NCI-H1436 treated with DMSO at 0.1 percent for 48 hours (cell line): ENCODE measurements at places on chromosomes 2 and 18.

DNA sequence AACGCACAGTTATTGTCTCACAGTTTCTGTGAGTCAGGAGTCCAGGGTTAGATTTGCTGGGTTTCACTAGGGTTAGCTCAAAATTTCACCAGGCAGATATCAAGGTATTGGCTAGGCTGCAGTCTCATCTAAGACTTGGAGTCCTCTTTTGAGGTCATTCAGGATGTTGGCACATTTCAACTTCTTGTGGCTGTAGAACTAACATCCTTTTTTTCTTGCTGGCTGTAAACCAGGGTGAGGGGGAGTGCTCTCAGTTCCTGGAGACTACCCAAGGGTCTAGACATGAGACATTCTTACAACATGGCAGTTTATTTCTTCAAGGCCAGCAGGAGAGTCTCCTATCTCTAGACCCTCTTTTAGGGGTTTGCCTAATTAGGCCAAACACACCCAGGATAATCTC, 12.8 kb upstream of the CAVIN2 start:
- DNase-seq, result no peak

DNA sequence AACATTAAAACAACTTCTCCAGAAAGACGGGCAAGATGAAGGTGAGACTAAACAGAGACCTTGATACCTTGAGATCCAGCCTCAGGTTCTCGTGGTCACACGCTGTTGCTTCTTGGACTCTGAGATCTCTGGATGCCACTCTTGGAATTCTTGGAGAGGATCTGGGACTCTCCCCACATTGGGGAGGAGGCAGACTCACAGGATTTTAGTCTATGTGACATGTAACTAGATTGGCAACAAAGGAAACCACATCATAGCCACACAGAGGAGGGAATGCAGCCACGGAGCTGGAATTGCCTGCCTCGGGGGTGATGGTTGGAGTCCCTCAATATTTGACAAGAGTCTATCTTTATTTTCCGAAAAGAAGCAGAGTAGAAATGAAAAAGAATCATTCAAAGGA, 78.8 kb upstream of the IGFBP5 start:
- no peak for DNase-seq

DNA sequence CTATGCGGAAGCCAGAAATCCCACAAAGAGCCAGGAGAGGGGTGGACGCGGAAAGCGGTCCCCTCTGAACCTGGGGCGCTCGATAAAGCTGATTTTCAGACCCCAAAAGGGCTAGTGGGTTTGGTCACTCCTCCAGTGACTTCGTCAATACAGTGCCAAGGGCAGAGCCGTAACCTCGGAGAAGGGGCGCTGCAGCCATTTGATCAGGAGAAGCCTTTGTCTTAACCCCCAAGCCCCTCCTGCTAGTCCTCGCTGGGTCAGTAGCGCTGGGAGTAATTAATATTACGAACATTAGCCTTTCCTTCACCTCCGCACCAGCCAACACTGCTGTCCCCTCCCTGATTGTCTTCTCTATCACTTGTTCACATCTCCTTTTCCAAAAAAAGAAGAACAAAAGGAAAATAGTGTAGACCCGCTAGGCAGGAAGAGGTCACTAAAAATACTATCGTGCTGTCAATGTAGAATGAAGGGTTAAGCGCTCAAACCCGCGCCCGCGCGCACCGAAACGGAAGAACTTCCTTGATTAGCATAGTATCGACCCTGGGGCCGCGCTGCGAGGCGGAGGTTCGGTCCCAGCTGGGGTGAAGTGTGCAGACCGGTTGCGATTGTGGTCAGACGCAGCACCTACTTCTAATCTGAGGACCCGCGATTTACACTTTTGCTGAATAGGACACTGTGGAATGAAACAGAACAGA, 63.2 kb upstream of the MAPRE2 start:
- no peak for DNase-seq

DNA sequence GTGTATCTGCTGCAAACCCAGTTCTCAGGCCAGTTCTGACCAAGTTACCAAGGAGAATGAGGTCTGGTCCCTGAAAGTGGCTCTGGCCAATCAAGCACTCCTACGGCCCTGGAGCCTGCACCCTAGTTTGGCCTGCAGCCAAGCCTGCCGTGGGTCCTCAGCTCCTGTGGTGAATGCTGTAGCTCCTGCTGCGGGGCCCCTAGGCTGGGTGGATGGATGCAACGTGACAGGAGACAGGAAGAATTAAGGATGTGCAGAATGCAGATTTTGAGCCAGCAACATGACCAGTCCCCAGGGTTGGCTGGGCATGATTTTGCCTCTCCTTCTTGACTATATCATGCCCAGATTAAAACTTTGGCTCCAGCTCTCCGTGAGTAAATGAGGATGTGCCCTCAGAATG, 97.2 kb downstream of the SMAD7 start:
- no peak for DNase-seq

DNA sequence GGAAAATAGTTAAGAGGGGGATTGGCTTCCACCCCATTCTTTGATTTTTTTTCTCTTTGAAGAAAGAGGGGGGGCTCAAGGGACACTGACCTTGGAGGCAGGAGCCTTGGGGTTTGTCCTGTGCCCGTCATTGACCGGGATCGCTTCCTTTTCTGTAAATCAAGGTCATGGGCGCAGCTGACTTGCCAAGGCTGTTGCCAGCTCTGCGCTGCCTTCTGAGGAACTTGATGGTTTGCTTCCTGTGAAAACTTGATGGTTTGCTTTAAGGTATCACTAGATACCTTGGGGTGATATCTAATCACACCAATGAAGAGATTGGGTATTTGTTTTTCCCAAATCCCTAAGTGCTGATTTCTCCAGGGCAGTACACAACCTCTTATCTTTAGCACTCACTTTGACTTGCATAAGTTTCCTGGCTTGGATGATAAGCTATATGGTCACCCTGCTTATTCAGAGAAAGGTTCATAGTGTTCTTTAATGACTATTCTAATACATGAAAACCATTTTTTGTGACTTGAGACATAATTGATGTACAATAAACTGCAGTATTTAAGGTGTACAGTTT, 56.0 kb downstream of the DGKD start:
- no peak for DNase-seq

DNA sequence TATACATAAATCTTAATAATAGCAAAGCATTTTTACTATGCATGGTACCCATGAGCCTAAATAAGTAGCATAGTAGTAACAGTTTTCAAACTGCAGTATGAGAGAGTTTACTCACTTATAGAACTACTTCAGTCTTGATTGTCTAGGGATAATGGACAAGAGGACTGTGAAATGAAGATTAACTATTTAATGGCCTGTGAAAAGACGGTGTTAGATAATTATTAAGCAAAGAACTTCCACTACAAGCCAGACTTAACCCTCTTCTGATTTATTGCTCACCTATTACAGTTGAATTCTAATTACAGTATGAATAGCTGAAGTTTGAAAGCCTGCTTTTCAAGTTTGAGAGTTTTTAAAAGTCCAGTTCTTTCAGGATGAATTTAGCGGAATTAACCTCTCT, 18.9 kb downstream of the PIK3C3 start:
- DNase-seq, result no peak

DNA sequence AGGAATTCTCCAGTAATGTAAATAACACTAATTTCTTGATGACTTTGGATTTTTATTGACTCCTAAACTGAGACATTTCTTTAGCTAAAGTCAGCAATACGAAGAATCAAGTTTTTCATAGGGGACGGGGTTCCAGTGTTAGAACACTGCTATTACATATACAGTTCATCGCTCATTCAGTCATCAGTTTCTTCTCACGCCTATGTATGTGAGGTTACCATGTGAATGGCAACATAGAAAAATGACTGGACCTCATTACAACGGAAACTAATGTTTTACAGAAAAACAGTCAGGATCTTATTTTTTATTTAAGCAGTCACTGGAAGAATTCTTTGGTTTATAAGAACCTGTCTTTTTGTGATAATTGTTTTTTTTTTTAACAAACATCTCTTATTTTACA, 56.4 kb downstream of the THADA start:
- DNase-seq, result no peak

DNA sequence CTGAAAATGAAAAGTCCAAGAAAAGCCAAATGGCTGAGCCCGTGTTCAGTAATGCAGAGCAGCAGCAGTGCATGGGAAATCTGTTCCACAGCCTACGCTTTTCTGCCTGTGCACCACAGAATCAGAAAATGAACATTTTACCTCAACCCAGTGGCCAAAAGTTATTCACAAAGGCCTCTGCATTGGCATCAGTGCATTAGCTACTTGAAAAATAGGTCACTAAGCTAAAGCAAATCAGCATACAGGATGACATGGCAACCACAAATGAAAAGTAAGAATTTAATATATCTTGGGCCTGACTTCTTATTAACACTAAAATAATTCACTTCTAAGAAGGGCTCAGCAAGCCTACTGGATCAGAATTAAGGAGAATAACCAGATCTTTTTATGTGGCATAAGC, 1145.3 kb upstream of the CHAC2 start:
- no peak for DNase-seq

GRCh38 chr2:54308186-54308585, 52.2 kb upstream of the TSPYL6 start:
- no peak for DNase-seq

GRCh38 chr2:112821142-112821541, 15.4 kb downstream of the IL1B start:
- no peak for DNase-seq

DNA sequence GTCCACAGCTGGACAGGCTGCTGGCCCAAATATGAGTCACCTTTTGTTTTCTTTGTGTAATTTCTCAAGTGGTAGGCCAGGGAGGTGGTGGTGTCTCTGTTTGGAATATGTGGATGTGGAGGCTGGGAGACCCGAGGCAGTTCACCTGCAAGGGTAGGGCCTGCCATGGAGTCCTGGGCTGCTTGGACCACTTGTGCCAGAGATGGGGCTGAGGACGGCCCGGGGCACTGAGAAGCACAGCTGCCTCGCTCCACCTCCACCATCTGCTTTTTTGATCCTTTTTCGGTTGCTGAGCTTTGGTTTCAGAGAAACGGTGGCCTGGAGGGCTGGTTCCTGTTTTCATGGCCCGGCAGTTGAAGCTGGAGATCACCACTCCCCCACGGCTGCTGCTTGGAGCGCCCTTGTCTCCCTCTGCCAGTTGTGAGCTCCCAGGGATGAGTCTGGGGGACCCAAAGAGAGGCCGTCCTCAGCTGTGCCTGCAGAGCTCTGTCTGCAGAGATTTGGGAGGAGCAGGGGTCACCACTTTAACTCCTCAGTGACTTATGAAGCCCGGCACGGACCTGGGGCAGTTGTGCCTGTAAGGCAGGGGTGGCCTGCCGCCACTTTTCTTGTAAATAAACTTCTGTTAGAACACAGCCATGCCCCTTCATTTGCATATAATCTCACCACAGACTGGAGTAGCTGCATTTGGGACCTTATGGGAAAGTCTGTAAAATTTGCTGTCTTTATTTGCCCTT, 67.6 kb upstream of the MCFD2 start:
- DNase-seq, result no peak

GRCh38 chr2:109225170-109225782, 96.3 kb downstream of the SH3RF3 start:
- DNase-seq, result no peak

DNA sequence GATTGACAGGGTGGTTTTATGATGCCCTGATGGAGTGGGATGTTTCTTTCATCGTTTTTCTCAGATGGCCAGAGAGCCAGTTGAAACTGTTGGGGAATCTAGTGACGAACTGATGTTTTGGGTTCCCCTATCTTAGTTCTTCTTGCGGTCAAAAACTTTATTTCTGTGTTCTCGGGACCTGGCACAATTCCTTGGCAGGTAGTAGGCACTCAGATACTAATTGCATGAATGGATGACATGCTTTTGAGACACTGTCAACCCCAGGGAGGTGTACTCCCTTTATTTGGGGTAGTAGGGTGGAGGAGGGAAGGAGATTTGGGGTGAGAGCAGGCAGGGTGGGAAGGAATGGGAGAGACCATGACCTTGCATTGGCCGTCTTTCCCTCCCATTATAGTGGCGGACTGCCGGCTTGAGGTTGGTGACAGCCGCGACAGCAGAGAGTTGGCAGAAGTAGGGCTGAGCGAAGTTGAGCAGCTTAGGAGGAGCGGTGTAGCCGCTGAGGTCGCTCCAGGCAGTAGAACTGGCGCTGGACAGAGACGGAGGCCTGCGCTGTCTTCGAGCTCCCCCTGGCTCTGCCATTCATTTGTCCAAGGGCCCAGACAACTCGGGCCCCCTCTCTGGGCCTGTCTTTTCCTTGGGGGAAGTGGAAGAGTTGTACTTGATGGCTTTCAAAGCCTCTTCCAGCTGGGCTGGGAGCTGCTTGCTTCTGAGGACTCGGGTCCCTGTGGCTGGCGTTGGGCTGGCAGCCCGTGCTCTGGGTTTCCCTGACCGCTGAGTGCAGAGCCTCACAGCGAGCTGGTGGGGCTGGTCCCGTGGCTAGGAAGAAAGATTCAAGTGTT, 2.6 kb downstream of the TET3 start:
- DNase-seq, result no peak

DNA sequence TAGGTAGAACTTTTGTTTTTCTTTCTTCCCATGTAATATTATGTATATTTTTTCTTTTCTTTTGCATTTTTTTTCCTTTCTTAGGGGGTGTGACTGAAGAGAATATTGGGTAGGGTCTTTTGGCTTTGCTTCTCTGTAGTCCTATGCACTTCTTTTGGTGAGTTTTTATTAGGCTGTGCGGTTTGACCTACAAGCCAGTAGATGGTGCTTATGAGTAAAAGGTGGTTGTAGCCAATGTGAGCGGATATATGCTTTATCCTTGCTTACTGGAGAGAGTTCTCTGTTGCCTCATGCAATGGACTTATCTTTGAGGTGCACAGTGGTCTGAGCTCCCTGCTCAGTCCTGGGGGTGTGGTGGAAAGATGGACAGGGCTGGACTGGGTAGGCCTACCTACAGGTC, 52.7 kb downstream of the DSEL start:
- no peak for DNase-seq

DNA sequence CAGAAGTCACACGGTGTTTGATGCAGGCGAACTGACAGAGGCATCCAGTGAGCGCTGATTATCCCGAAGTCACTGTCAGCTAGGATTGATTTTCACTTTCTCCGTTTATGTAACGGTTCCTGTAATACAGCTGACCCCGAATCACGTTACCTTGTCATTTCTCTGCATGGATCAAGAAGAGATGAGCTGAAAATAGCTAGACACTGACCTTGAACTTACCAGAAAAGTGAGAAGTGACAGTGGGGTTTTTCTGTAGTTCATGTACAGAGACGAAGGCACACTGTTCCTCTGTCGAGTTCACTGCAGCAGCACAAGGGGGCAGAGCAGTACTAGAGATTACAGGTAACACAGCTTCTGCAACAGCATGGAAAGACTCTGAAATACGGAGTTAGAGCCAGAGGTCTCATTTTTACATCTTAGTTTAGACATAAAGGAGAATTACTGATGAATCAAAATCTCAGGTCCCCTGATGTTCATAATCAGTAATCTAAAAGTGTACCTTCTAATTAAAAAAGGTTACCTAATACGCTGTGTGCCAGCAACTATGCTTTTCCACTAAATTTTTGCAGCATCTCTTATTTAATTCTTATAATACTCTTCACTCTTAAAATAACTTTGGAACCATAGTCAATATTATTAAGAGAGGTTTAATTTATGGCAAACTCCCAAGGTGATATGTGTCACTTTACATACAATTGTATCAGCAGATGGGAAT, 33.1 kb downstream of the ARHGAP15 start:
- DNase-seq, result peak; percentile 20

DNA sequence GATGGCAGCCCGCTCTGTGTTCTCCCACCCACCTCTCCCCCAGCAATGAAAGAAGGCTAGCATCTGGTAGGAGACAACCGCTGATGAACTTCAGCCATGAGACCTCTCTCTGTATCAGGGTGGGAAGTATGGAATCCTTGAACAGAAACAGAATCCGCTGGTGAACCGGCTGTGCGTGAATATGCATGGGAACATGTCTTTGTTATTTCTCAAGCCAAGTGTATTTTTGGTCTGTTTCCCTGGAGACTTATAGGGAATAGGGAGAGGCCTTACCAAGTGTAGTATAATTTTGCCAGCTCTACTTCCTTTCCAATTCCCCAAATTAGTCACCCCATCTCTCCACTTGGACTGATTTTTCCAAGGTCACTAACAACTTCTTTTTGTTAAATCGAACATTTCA, 30.1 kb downstream of the WNT10A start:
- no peak for DNase-seq
